Inflammatory macrophage treated with lipopolysaccharide for 4 hours (primary cell): ENCODE measurements at places on chromosomes 6 and 20.
A peak's percentile ranks its signal among the peaks of the same experiment; 100 is the strongest.

DNA sequence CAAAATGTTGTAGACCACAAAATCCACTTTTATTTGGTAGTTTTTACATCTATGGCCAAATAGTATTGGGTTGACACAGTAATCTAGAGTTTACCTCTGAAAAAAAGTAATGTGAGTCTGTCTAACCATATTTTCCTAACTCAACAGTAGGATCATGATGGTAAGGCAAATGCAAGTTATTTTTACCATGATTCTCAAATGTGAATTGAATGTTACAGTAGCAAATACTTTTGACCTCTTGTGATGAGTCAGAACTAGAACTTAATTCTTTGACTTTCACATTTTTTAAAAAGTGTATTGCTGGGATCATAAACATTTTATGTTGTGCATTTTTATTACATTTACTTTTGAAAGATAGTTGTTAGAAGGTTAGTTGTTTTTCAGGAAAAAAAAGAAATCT is 22.0 kb downstream of the RNF146 start:
- no peak for DNase-seq

DNA sequence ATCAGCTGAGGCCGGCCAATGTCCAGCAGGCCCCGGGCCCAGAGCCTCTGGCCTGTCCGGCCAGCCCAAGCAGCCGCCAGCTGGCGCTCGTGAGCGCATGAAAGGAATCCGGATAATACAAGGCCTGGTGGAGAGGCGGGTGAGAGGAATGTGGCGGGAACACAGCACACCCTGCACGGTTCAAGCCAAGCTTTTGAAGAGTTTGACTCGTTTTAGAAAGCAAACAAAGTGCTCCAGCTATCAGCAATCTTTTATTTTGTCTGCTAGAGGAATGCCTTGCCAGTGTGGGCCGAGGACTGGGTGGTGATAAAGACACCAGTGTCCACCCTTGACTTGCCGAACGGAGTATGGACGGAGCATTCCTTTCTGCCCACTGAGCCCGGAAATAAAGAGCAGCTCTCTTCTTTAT is 9.3 kb upstream of the NEDD9 start:
- DNase-seq = no peak

GRCh38 chr20:37342231-37343177 is 3.4 kb upstream of the SRC start:
- DNase-seq = peak; percentile 49

GRCh38 chr6:112979830-112980229 is 632.7 kb downstream of the RFPL4B start:
- no peak for DNase-seq

- DNase-seq = peak; percentile 58
These were observed 92.3 kb upstream of the ELOVL5 start for GRCh38 chr6:53441035-53441493.

DNA sequence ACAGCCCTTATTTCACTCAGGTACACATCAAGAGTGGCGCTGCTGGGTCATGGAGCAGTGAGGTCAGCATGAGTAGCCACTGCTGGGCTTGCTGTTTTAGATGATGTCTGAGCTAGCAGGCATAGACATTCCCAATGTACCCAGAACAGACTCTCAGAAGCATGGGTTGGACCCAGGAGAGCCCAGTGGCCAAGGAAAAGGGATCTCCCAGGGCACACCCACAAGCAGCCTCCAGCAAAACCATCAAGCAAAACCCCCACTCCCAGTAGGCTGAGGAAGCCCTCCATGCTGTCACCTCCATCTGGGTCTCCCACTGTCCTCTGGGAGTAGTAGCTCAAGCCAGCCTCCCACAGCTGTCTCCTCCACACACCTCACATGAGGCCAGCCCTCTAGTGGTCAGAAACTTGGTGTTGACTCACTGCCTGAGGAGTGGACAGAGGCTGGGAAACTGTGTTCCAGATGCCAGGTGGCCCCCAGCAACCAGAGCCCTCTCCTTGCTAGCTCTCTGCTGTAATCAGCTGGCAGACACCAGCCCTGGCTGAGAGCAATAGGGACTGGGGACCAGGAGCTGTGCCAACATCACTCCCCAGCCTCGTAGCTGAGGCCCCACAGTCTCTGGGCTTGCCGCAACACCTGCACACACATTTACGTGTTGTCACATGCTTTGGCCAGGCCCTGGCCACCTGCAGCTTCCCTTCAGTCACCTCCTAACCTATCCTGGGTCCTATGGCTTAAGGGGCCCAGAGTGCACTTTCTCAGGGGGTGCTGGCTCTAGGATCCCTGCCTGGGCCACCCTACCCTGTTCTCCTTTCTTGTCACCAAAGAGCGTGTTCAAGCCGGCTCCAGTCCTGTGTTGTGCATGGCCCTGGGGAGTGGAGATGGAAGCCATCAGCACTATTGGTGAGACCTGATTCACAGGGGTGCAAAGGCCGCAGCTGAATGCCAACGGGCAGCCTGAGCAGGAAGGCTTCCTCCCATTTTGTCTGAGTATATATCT is 1.9 kb upstream of the AP5S1 start:
- peak; percentile 78 for DNase-seq

- DNase-seq = no peak
These were observed 520.8 kb upstream of the RNF217 start for GRCh38 chr6:124441450-124441849.

DNA sequence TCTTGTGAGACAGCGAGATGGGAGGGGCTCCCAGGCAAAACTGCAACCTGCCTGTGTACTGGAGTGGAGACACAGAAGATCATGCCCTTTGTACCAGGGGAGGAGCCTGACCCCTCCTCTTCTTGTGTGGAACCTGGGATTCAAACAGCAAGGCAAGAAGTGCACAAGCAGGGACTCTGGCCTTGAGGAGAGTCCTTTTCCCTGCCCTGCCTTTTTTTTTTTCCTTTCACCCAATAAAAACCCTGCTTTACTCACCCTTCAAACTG is 251.8 kb upstream of the OPRM1 start:
- DNase-seq = no peak

GRCh38 chr6:12733876-12734275 is 17.3 kb downstream of the PHACTR1 start:
- no peak for DNase-seq

DNA sequence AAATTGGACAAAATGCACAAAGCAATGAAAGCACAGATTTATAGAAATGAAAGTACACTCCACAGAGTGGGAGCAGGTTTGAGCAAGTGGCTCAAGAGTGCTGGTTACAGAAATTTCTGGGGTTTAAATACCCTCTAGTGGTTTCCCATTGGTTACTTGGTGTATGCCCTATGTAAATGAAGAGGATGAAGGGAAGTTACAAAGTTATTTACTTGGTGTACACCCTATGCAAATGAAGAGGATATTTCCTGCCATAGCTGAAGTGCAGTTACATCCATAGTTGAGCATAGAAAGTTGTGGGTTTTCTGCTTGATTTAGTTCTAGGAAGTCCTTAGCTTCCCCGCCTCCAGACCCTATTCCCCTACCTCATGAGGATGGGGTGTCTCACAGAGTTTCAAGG is 22.7 kb downstream of the BCAS1 start:
- DNase-seq = peak; percentile 54

DNA sequence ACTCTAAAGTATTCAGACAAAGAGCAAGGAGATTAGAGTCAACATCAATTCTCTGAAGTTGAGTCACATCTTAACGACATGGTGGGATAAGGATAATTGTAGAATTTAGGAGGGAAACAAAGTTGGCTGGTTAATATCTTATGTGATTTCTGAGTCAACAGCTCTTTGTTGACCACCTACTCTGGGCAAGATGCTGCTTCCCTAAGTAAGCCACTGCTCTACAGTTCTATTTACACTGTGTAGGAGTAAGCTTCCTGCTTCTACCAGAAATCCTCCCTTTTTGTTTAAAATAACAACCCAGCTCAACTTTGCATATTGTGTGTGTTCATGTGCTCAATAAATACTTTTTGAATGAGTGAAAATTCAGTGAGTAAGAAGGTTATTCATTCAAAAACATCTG is 3.1 kb downstream of the HS3ST5 start:
- DNase-seq = no peak

DNA sequence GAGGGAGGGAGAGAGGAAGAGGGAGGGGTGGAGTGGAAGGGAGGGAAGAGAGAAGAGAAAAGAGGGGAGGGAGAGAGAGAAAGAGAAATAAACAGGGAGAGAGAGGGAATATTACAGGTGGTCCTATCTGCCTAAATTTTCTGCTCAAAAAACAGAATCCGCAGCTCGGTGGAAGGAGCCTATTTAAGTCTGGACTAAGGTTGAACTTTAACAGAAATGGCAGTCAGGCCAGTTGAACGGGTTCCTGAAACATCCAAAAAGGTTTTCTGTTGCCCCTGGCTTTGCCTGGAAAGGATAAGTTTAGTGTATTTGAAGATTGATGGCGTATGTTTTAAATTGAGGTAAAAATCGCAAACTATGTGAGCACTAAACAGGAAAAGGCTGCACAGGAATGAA is 2.2 kb downstream of the TFAP2B start:
- no peak for DNase-seq

- no peak for DNase-seq
These were observed 220.8 kb downstream of the OGFRL1 start for GRCh38 chr6:71509191-71510005.

- DNase-seq = no peak
These were observed 119.9 kb upstream of the MAFB start for GRCh38 chr20:40808936-40809335.

GRCh38 chr20:32033316-32033715 is 18.7 kb upstream of the HCK start:
- DNase-seq = peak; percentile 83

DNA sequence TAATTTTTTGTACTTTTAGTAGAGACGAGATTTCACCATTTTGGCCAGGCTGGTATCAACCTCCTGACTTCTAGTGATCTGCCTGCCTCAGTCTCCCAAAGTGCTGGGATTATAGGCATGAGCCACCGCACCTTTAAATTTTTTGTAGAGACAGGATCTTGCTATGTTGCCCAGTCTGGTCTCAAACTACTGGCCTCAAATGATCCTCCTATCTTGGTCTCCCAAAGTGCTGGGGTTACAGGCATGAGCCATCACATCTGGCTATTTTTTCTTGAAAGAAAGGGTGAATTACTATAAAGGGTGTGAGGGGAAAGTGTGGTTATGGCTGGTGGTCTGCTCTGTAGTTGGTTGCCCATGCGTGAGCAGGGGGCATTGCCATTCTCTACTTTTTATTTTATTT is 1.6 kb downstream of the LY6G6F start:
- DNase-seq = no peak

GRCh38 chr20:1005452-1006027 is 3.4 kb upstream of the RSPO4 start:
- DNase-seq = peak; percentile 3

DNA sequence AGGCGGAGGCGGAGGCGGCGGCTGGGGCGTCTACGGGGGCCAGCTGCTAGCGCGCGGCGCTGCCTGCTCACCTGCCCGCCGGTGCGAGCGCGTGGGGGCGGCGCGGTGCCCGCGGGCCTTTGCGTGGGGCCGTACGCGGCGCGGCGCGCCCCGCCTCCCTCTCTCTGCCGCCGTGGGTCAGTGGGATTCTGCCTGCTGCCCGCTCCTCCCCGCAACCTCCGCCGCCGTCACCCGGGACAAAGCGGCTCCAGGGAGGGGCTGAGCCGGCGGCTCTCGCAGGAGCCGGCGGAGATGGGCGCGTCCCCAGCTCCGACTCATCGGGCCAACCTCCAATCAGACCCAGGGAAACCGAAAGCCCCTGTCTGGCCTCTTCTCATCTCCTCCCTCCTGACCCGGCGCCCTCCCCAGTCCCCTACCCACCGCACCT is at the start of gene RCAN2:
RCAN2 (minus strand) TSS at position 249 of the 427 bp plus-strand sequence.
- peak; percentile 46 for DNase-seq

- no peak for DNase-seq
These were observed 31.3 kb upstream of the CHD6 start for GRCh38 chr20:41649489-41649888.

DNA sequence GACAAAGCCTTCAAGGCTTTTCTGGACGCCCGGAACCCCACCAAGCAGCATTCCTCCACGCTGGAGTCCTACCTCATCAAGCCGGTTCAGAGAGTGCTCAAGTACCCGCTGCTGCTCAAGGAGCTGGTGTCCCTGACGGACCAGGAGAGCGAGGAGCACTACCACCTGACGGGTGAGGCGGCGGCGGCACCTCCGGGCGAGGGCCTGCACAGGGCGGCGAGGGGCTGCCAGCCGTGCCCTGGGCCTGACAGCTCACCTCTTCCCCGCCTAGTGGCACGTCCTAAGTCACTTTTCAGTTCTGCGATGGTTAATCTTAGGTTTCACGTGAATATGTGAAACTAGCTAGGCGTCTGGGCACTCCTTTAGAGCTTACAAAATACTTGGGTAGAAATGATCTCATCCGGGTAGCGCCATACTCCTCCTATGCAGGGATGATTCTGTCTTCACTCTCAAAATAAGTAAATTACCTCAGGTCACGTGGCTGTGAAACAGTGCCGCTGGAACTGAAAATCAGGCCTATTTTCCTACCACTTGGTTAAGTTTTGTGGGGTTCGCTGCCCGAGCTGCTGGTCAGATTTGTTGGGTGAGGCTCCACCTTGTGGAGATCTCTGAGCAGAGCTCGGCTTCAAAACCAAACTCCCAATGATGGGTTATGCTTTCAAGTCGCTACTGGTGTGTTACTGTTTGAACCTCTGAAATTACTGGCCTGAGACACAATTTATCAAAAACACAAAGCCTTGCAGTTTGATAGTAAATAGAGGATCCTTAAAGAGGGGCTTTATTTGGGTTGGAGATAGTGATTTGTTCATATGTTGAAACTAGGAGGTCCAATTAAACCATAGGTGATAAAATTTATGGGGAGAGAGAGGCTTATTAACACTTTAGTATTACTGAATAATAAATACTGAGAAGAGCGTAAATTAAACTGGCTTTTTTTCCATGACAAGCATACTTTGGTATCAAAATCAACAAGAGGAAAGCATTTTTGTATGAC is 15.5 kb upstream of the CLDN20 start:
- DNase-seq = peak; percentile 34

DNA sequence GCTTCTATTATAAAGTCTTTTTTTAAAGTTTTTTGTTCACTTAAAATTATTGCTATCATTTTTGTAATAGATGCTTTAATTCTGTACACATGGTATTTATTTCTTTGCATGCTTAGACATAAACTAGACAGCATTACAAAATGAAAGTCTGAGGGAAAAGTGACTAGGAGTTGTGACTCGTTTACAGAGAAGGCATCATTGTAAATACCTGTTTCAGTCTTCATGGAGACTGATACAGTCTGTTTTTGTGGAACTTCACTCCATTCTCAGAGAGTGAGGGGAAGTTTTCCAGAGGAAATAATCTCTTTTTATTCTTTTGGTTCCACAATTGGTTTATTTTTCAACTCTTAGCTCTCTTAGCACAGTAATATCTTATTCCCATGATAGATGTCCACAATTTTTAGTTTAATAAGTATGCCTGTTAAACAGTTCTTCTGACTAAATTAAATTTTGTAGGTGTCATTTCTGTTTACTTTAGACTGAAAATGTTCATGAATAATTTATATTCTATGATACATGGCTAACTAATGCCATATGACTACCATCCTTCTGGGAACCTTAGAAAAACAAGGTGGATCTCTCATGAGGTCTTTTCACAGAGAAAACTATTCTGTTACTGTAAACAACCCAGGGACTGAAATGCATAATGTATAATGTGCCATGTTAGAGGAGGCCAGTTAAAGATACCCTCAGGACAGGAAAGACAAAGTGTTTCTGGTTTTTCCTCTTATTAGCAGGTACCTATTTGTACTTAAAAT is 69.2 kb downstream of the MYO6 start:
- no peak for DNase-seq
